ENCODE measurements at places on chromosomes 3 and 15.

DNA sequence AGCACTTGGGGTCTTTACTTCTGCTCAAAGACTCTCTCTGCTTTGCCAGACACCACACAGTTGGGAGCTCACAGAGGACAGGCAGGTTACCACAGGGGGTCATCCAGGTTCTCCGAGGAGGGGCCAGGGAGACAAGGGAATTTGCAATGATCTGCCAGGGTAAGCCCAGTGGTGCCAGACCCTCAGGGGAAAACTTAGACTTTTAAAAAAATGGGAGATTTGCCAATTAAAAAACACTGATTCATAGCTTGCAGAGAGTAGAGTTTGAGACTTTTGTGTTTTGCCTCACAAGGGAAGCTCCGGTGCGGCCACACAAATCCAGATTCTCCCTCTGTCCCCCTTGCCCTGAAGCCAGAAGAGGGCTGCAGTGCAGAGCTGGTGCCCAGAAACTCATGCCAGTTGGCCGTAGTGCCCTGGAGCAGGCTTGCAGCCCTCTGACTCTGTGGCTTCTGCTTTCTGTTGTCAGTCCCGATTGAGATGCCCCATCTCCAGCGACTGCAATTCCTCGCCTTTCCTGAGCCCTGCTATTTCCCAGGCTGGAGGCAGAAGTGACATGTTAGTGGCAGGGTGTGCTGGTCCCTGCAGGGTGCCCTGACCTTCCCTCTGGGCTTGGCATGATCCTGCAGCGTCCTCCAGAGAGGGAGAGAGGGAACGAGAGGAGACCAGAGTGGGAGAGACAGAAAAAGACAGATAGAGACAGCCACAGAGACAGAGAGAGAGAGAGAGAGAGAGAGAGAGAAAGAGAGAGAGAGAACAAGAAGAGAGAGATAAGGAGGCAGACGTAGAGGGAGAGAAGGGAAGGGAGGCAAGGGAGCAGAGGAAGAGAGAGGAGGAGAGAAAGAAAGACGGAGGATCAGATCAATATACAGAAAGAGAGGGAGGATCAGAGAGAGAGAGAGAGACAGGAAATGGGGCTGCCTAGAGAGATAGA, 46.0 kb downstream of the RHCG start:
- DNase-seq: no peak

DNA sequence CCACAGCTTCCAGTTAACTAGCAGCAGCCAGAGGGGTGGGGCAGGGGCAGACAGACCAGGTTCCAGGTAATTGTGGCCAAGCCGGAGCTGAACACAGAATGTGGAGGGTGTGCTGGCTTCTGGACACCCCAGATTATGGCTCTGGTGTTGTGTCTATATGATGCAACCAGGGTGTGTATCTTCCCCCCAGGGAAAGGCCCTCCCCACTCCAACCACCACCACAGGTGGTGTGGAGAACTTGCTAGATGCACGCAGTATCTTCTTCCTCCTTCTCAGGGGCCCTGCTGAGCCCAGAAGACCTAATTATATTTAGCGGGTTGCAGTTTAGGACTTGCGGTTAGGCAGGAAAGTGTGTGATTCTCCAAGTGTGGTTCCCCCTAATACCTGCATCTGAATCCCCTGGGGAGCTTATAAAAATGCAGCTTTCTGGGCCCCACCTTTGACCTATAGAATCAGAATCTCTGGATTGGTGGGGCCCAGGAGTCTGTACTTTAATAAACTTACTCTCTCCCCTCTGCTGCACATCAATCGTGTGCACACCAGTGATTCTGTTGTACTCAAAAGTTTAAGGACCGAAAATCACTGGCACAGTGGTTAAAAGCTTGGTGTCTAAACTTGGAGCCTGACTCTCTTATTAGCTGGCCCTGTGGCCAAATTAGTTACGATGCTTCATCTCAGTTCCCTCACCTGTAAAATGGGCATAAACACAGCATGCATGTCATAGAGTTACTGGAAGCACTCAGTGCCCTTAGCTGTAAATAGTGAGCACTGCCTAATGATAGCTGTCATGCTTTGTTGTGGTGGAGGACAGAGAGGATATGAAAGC, 379.1 kb upstream of the PROK2 start:
- no peak for DNase-seq

DNA sequence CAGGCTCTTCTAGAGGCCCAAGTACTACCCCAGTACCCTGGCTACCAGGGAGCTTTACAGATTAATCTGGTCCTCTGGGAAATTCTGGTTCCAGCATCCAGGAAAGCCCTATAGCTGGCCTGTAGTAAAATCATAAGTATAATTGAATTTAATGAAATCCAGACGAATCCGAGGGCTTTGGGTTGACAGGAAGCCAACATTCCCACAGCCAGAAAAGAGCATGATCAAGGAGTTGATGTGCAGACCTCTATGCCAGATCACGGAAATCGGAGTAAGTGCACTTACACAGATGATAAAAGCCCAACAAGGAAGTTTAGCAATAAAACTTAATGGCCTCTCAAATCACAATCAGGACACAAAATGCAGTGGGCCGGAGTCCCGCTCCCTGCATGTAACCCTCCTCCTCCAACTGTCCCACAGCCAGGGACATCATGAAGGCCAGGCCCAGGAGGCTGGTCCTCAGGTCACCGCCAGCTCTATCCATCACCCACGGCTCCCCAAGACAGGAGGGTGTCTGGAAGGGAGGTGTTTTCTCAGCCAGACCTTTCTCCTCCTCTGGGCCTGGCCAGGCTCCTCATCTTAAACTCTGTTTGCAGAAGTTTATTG, 62.8 kb upstream of the SEC22A start:
- DNase-seq: no peak

DNA sequence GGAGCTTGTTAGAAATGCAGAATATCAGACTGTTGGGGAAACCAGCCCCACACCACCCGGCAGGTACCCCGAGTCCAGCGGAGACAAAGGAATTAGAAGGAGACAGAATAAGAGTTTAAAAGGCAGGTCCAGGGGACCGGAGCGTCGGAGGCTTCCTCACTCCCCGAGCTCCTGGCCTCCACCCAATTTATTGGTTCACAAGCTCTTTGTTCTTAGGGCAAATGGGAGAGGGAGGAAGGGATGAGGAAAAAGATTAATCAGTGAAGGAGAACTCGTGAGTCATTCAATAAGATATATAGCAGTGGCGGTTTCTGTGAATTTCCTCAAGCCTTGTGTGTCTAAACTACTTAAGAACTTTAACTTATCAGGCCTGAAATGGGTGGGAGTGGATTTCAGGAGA, 32.1 kb upstream of the WDR72 start:
- no peak for DNase-seq

- DNase-seq: no peak
These were observed 36.2 kb downstream of the GAP43 start for GRCh38 chr3:115659253-115660220.

DNA sequence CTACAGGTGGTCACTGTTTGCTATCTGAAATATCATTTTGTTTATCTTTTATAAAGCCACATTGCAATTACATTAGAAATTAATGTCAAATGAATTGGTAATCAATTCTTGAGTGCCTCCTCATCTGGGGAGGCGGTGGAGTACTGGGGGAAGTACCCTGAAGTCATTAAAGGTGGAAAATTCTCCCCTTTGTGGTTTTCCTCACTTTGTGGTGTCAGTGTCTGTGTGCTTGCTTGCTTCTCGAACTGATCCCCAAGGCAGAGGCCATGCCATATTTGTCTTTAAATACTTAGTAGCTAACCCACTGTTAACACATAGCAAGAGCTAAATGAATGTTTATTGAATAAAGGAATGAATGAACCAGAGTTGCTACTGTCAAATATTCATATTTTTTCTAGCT, 40.5 kb upstream of the CCK start:
- no peak for DNase-seq

DNA sequence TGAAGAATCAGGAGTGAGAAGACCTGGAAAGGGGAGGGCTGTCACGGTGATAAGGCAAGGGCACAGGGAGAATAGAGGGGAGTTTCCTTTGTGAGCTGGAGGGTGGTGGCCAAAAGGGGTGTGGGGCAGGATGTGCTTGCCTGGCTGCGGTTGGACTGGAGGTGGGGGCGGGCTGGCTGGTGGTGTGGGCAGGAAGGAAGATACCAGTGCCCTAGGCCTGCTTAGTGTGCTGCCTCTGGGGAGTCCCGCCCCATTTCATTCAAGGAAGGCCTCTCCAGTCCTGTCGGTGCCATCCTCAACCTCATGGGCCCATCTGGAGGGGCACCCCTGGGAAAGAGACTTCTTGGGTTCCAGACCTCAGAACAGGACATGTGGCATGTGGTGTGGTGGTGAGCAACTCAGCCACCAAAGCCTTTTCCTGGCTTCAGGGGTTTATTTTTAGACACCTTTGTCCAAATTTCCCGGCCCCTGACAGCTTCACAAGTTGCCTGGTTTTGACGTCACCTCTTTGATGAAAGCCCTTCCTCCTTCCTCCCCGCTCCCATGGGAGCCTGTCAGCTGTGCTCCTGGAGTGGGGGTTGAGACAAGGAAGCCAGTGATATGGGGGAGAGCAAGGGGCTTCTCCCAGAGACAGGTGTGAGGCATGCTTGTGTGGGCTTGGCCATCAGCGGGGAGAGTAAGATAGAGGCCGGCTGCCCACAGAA, 15.6 kb downstream of the TEX264 start:
- DNase-seq: no peak

DNA sequence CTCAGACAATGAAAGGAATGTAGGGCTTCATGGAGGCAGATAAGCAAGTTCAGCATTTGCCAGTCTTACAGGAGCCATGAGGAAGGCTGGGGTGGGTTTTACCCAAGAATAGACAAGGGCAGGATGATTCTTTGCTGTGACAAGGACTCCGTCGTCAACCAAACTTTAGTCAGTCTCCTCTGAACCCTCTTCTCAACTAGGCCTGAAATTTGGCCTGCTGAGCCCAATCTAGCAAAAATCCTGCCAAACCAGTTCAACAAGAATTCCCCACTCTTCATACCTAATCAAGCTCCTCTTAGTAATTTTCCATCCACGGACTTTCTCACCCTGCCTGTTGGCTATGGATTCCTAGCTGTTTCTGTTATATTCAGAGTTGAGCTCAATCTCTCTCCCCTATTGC, 280.5 kb downstream of the TBL1XR1 start:
- DNase-seq: no peak

- no peak for DNase-seq
These were observed 389.0 kb downstream of the LSAMP start for GRCh38 chr3:116056280-116056679.

- no peak for DNase-seq
These were observed 2.8 kb downstream of the RRP9 start for GRCh38 chr3:51938780-51939425.

- no peak for DNase-seq
These were observed 171.3 kb upstream of the GADL1 start for GRCh38 chr3:31065765-31066164.

- DNase-seq: no peak
These were observed 66.7 kb downstream of the FBXL22 start for GRCh38 chr15:63663906-63664305.

- no peak for DNase-seq
These were observed 94.4 kb upstream of the PHLDB2 start for GRCh38 chr3:111764645-111765091.

DNA sequence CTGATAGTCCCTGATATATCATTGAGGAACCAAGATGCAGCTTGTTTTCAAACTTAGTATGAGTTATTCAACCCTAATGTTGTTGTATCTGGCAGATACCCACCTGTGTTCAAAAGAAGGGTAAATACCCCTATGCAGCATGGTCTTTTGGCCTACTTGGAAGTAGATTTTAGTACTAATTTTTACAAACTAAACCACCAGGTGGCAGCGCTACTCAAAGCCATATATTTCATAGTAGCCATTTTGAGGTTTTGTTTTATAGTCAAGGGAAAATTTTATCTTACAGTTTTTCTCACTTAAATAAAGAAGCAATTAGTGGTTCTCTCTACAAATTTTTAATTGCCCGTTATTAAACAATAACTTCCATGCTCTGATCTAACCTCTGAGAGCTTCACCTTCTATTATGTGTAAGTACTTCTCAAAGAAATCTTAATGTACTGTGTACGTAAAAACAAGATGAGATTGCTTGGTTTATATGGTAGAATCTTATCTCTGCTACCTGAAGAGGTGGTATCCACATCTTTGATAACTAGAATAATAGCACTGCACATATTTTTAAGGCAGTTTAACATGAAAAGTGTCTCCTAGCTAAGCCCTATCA, 31.5 kb upstream of the MLF1 start:
- DNase-seq: no peak

GRCh38 chr15:73959801-73960200, 32.3 kb downstream of the STOML1 start:
- DNase-seq: no peak

DNA sequence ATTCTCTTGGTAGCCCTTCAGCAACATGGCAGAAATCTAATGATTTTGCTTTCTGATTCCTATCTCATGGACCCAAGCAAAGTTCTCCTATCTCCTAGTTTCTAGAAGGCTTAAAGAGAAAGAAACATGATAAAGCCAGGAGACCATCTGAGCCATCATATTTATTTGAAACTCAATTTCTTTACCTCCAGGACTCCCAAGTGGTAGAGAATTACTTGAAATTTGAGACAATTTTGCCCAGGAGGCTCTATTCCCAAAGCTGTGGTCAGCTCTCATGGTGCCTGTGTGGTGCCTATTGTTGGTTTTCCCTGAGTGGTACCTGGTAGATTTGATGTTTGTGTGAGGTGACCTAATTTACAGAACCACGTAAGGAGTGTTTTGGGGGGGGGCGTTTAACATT, 38.8 kb downstream of the CHP1 start:
- DNase-seq: no peak

GRCh38 chr3:127044996-127045395, 62.1 kb downstream of the PLXNA1 start:
- DNase-seq: no peak

GRCh38 chr3:128701342-128702212, 24.4 kb upstream of the RAB7A start:
- no peak for DNase-seq

- DNase-seq: no peak
These were observed 5.0 kb downstream of the RPLP1 start for GRCh38 chr15:69457304-69458280.

DNA sequence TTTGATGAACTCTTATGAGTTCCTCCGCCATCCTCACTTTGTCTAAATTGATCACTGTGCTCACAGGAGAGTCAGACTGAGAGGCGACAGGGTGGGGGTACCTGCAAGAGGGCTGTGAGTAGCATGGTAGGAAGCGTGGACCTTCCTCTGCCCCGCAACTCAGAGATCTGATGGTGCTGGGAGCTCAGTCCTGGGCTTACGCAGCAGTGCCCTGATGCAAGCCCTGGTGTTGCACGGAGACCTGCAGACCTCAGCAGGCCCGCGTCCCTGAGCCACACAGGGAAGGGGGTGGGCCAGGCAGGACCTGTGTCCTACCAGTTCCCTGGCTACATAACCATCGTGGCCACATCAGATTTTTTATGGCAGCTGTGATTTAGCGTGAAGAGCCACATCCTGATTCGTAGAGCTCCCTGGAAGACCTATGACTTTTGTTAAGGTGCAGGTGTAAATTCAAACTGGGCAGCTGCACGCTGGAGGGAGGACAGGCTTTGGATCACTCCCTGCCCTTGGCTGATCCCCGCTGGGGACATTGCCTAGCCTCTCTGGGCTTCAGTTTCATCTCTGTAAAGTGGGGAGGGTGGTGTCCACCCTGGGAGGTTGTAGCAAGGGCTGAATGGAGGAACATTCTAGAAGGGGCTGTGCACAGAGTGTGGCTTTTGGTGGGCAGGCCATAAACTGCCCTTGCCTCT, 176.1 kb downstream of the KLF13 start:
- DNase-seq: no peak
